Immature natural killer cell (primary cell): ENCODE measurements at places on chromosomes 5 and 9. TPM values are rescaled to one million over a fixed set of nuclear protein-coding genes. Genes with fewer than 3 reads are reported as not detected.

DNA sequence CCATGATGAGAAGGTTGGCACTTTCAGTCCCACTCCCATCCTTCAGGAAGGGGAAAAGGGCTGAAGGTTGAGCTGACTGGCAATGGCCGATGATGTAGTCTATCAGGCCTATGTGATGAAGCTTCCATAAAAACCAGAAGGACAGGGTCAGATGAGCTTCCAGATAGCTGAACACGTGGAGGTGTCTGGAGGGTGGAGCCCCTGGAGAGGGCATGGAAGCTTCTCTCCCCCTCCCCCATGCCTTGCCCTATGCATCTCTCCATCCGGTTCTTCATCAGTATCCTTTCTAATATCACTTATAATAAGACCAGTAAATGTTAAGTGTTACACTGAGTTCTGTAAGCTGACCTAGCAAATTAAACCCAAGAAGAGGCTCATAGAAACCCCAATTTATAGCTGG, 32.6 kb upstream of the SMU1 start:
- no peak for DNase-seq

GRCh38 chr9:5876026-5876425, 14.7 kb upstream of the MLANA start:
- DNase-seq = no peak

- no peak for DNase-seq
Observed at GRCh38 chr5:56433039-56433617, 200.0 kb upstream of the ANKRD55 start.

- no peak for DNase-seq
Observed at GRCh38 chr5:33166948-33167347, 273.8 kb upstream of the TARS1 start.

Gene LMX1B
- not detected for polyA plus RNA-seq
